ENCODE measurements at places on chromosomes 16 and 17. TPM values are rescaled to one million over a fixed set of nuclear protein-coding genes. Genes with fewer than 3 reads are reported as not detected.

IL21R gene
- total RNA-seq = 0.55 TPM

KRT16 gene
- total RNA-seq = 53.1 TPM

TMEM204 gene
- not detected for total RNA-seq

CCL7 gene
- total RNA-seq = not detected

CETP gene
- not detected for total RNA-seq

MAP2K3 gene
- total RNA-seq = 54.0 TPM

CACNG3 gene
- total RNA-seq = not detected

TTLL6 gene
- 0.40 TPM for total RNA-seq

MILR1 gene
- 10.1 TPM for total RNA-seq

SPAG7 gene
- 48.4 TPM for total RNA-seq

CDK5R1 gene
- 3.0 TPM for total RNA-seq

WFIKKN1 gene
- total RNA-seq = 0.11 TPM

KRTAP3-1 gene
- total RNA-seq = 1.6 TPM

HSPB9 gene
- not detected for total RNA-seq

FADS6 gene
- total RNA-seq = not detected

TNFRSF17 gene
- total RNA-seq = not detected

MLYCD gene
- total RNA-seq = 0.95 TPM

Data from PC-3 (cell line).